Activated T-cell treated with anti-CD3 and anti-CD28 coated beads for 4 hours (primary cell): ENCODE measurements at places on chromosomes 5 and 9.

GRCh38 chr5:87069974-87070608, 197.6 kb upstream of the RASA1 start:
- DNase-seq, result no peak

GRCh38 chr9:135951889-135952663, 9.1 kb downstream of the UBAC1 start:
- DNase-seq, result no peak

DNA sequence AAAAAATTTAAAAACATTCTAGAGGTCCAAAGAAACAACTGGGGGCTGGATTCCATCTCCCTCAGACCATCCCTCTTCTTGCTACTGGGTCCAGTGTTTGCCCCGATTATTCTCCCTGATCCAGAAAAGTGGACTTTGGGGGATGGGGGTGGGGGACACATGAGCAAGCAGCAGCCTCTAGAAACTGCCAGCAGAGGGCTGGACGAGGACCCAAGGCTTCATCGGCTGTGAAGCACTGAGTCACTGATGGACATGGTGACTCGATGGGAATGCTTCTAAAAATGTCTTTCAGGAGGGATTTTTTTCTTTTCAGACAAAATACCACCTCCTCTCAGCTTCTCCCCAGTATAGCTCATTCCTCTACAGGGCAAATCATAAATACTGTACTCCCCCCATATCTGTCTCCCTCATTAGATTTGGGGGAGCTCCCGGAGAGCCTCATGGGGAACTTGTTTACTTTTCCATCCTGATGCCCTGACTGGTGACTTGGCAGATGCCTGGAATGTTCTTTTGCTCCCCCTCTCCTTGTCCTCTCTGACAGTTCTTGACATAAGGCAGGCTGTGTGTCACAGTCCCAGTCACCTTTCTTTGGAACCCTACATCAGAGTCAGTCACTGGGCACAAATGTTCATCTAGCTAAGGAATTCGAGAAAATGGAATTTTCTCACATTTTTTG, 67.2 kb upstream of the STC2 start:
- DNase-seq, result no peak

DNA sequence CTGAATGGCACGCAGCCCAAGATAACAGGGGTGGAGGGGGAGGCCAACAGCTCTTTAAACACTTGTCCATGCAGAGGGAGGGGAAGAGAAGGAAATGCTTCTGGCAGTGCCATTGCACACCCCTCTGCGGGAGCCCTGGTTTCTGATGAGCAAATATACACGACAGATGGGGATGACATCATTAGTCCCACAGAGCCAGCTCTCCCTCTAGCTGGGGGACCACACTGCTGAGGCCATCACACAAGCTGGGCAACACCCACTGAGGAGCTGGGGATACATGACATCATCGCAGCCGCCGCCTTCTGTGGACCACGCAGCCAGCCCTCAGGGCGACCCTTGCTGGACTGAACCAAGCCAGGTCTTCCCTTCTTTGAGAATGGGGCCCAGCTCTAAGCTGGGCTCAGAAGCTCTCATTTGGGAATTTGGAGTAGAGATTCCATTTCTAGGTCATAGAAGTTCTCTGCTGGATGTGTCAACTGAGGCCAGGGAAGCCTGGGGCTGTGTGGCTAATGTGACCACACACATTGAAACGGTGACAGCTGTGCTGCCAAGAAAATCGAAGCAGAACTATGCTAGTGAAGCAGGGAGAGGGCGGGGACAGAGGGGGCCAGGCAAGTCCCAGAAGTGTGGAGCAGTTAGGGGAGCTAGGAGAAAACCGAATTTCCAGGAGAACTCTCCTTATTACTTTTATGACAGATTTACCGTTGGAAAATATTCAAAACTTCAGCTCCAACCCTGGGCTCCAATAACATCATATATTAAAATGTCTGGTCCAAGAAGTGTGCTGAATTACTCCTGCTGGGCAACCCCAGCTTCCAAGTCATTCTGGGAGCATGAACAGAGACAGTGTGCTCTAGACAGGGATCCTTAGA, 79.5 kb downstream of the PRRT1B start:
- DNase-seq, result no peak

DNA sequence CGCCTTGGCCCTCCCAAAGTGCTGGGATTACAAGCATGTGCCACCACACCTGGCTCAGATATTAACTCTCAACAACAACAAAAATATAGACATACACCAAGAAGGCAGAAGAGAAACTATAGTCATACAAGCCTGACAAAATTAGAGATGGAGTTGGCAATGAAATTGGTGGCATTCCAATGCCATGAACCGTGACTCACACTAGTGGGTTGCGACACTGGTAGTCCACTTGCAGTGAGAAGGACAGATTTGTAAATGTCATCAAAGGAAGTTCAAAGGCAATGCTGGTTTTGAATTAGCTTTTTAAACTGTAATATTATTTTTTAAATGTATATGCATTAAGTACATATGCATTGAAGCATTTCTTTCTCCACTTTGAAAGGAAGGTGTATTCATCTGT, 8.5 kb upstream of the DNAJC25 start:
- DNase-seq, result no peak

DNA sequence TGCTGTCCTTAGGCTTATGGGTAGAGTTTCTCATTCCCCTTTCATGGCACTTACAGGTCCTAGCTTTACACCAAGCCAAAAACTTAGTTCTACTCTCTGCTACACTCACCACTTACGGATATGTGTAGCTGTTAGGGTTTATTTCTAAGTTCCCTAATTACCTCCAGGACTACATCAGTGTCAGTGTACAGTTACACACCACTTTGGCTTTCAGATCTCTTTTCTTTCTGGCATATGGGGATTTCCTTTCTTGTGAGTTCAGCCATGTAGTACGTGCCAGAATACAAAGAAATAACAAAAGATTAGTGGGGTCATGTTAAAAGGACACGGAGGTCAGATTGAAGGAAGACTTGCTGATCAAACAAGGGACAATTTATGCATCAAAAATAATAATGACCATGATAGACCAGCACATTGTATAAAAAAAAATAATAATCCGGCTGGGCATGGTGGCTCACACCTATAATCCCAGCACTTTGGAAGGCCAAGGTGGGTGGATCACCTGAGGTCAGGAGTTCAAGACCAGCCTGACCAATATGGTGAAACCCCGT, 41.8 kb downstream of the LYRM7 start:
- DNase-seq, result no peak

- no peak for DNase-seq
Observed at GRCh38 chr9:121098567-121099198, 23.9 kb downstream of the CNTRL start.

DNA sequence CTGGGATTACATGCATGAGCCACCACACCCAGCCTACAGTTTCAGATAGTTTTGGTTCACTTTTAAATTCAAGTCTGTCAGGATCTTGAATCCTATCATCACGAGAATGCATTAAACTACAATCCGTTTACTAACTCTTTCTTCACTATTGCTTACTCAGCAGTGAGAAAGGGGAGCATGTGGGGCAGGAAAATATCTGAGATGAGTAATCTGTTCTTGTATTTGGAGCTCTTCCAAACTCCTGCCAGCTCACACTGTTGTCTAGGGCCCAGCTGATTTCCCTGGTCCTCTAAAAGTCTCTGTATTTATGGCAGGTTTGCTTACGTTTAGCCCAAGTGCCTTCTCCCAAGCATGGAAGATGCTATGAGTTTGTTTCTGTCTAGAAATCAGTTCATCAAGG, 152.2 kb downstream of the FGF18 start:
- no peak for DNase-seq

DNA sequence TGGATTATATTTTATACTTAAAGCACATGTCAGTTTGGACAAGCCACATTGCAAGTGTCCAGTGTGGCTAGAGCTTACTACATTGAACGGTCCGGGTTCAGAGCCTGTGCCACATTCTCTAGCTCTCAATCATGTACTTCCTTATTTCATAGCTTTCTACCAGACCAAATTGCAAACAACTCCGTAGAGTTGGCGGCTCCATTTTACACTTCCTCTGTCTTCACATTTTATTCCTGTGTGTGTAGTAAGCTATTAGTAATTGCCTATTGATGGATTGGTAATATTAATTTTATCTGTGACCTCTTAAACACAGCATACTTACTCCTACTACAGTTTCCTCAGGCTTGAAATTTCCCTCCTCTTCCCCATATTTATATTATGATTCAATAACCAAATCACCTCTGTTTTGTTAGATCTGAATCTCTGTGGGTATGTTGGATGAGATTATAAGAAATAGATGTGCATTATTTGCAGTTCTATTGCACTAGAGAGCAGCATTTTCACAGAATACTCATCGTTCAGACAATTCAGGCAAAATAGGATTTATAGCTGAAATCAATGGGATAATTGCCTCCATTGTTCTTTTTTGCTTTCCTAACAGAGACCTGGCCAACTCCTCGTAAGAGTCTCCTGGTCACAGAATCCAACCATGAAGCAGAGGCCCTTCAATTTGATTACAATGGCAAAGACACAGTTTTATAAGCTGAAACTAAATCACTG, 29.0 kb upstream of the C9orf72 start:
- no peak for DNase-seq

- DNase-seq, result no peak
Observed at GRCh38 chr5:307306-307705, 14.2 kb upstream of the AHRR start.

DNA sequence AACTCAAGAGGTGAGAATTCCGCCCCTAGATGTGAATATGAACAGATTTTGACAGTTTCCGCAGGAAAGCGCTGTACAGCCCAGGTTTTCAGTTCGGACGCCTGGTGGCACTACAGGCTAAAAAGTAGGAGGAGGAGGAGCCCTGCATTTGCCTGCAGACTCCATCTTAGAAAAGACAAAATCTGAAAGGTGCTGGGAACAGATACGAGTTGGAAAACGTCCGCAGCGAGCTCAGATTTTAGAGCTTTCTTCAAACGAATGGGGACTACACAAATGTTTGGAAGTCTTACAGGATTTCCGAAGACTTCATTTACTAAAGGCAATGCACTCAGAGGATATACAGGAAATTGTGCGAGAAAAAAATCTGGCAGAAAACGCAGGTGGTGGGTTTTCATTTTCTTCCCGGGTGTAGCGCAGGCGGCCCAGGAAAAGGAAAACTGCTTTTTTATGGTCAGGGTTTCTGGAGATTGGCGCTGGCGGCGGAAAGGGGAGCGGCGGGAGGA, 9.9 kb upstream of the PCDHB2 start:
- DNase-seq, result no peak

DNA sequence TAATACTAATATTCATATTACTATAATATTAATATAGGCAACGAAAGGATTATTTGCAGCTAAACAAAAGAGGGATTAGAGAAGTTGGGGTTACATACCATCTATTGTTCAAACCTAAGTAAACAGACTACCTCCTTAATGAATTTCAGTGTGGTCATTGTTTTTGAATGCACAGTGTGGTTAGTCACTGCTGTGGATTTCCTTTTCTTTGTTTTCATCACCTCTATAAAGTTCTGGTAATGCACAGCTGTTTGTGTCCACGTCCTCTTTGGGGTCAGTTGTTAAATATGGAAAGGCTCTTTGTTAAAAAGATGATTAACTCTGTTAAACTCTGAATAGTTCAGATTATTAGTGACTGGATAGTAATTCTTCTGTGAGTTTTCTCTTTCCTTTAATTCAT, 233.6 kb downstream of the MAST4 start:
- DNase-seq, result no peak

GRCh38 chr5:175344331-175345195, 99.4 kb downstream of the DRD1 start:
- no peak for DNase-seq

DNA sequence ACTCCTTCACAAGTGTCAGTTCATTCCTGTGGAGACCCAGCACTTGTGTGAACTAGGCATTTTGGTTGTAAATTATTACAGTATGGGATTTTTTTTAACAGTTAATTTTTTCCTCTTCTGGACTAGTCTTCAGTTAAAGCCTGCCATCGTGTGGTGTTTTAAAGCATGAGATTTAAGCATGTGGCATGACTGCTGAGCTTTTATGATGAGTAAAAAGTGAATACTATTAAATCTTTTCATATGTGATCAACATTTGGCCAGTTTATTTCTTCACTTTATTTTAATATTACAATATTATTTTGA, 25.0 kb downstream of the LMNB1 start:
- DNase-seq, result no peak

GRCh38 chr9:33294670-33295432, 4.5 kb downstream of the NFX1 start:
- DNase-seq, result no peak

DNA sequence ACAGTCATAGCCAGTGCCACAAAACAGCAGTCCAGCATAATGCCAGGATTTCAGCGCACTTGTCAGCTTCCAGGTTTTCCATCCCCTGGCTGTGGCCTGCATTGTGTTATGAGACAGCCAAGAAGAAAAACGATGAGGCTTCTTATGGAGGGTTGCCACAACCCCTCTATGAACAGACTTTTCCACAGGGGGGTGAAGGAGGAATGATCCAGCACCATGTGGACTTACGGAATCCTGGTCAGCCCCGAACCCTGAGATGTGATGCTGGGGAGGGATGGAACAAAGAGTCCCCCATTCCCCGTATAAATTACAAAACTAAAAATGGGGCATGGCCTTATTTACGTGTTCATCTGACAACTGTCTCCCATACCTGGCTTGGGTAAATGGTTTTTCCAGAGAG, 32.6 kb downstream of the FAXDC2 start:
- no peak for DNase-seq

- DNase-seq, result no peak
Observed at GRCh38 chr5:36792560-36793180, 83.9 kb upstream of the NIPBL start.

- DNase-seq, result no peak
Observed at GRCh38 chr5:103245761-103246160, 12.8 kb upstream of the MACIR start.

- DNase-seq, result no peak
Observed at GRCh38 chr5:103587185-103587748, 24.7 kb upstream of the NUDT12 start.

GRCh38 chr5:960551-960950, 48.1 kb upstream of the NKD2 start:
- no peak for DNase-seq

DNA sequence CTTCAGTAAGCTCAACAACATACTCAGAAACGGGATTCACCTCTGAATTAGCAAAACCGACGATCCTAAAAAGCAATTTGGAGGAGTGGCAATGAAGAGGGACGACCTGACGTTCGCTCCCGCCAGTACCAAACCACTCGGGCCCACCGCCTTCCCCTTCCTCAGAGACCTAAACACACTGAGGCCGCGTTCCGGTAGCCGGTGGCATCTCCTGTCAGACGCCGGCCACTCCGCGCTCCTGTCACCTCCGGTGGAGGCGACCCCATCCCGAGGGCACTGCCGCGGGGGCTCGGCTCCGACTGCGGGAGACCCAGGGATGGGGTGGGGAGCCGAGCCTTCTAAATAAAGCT, 617 bp downstream of the PPP6C start:
- peak; percentile 5 for DNase-seq

- DNase-seq, result no peak
Observed at GRCh38 chr9:35834260-35835215, 5.5 kb downstream of the TMEM8B start.
